ENCODE measurements at places on chromosomes 2 and 18.

DNA sequence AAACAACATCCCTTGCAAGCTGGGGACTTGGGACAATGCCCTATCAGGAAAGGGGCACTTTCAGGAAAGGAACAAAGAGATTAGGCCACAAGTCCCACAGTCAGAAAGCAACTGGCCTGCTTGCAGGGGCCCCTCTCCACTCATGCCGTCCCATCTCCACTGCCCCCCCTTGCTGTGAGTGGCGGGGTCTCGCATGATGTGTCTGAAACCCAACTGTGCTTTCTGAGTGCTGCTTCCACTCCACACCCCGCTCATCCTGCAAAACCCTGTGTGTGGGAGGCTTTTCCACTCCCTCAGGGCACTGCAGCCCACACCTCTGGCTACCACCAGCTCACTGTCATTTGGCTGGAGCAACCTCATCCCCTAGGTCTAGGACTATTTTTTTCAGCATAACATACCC is 7.9 kb downstream of the HS6ST1 start:
- DNase-seq, result no peak

- no peak for DNase-seq
These were observed 10.2 kb downstream of the NEDD4L start for GRCh38 chr18:58054041-58054781.

DNA sequence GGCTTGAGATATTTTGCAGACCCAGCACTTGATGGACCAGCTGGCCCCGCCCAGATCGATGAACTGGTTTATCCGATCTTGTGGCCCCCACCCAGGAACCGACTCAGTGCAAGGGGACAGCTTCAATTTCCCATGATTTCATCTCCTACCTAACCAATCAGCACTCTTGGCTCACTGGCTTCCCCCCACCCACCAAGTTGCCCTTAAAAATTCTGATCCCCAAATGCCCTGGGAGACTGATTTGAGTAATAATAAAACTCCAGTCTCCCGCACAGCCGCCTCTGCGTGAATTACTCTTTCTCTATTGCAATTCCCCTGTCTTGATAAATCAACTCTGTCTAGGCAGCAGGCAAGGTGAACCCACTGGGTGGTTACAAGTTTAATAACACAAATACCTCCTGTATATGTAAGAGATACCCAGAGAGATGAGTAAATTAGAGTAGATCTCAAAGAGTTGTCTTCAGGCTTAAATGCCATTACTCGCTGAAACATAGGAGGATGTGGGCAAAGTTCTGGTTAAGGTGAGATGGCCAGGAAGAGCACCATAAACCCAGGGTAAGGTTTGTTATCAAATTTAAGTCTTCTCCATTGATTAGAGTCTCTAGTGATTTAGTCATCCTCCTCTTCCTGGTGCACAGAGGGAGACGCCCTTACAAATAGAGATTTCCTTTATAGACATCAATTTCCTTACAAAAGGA is 222.8 kb downstream of the ARL4C start:
- no peak for DNase-seq

DNA sequence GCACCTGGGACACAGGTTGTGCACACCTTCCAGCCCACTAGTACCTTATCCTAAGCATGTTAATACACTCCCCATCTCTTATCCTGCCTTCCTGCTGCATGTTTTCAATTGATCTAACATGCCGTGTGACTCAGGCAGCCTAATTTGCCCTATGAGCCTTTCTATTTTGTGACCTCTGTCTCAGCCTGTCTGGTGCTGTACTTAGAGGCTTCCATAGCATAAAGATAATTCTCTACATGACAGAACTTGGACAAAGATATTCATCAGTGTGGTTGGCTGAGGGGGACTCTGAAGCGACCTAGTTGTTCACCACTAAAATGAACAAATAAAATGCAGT is 8.6 kb upstream of the TMEM37 start:
- no peak for DNase-seq

DNA sequence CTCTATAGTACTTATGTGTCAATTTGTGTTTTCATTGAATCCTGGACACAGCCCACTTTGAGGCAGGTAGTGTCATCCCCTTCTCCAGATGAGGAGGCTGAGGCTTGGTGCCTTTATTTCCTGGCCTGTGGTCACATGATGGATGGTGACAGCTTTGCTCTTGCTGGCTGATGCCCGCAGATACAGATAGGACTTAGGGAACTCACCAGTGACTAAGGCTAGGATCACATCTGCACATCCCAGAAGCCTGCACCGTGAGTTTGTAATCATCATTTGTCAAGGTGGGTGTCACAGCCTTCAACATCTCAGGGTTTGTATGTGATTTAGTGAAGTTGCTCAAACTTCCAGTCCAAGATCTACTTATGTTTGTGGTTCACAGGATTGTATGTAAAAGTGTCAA is 295.1 kb upstream of the RAB12 start:
- no peak for DNase-seq

- no peak for DNase-seq
These were observed 47.8 kb upstream of the MGAT5 start for GRCh38 chr2:134206031-134206430.

GRCh38 chr2:121486191-121486790 is 44.4 kb upstream of the RNU4ATAC start:
- no peak for DNase-seq

DNA sequence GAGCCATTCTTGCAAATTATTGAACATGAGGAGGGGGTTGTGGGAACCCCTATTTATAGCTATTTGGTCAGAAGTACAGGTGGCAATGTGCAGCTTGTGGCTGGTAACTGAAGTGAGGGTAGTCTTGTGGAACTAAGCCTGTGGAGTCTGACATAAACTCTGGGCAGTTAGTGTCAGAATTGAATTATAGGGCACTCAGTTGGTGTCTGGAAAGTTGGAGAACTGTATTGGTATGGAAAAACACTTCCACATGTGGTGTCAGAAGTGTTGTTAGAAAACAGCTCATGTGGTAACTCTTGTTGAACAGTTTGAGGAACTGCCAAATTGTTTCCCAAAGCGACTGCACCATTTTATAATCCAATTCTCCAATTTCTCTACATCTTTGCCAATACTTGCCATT is 7.5 kb downstream of the RALBP1 start:
- DNase-seq, result no peak

- DNase-seq, result no peak
These were observed 184.2 kb downstream of the ZNF521 start for GRCh38 chr18:25167612-25168410.

DNA sequence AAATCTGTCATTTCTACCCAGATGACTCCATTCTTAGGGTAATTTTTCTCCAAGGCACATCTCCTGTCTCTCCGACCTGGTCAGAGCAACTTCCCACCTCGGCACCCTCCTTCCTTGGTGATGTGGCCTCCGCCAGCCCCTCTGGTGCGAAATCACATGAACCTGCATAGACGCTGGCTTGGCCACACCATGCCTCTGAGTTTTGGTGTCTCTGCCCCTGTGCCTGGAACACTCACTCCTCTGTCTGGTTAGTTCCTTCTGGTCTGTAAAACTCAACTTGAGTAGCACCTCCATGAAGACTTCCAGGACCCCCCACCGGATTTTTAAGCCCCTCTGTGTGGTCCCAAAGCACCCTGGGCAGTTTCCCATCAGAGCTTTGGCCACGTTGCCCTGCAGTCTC is 83.2 kb upstream of the OTOS start:
- DNase-seq, result no peak

GRCh38 chr2:174343623-174344455 is 9.1 kb downstream of the SP9 start:
- DNase-seq, result no peak

GRCh38 chr18:24930971-24931370 is 421.0 kb downstream of the ZNF521 start:
- DNase-seq, result no peak

DNA sequence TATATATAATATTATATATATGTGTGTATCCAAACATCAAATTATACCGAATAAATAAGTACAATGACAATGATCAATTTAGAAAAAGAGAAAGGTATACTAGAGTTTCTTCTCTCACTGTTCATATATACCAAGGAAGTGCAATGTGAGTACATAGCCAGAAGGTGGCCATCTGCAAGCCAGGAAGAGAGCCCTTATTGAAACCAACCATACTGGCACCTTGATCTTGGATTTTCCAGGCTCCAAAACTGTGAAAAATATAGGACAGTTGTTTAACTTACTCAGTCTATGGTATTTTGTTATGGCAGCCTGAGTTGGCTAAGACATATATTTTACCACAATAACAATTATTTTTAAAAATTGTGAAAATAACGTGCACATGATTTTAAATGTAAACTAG is 1490.2 kb upstream of the SLC39A10 start:
- no peak for DNase-seq

Data from stimulated activated CD4-positive, alpha-beta T cell treated with anti-CD3 and anti-CD28 coated beads, Interleukin-12 subunit alpha, Interleukin-12 subunit beta, amount 100 ng/mL, for 4 hours (primary cell).